ENCODE measurements at places on chromosomes 1 and 21.

- DNase-seq, result no peak
Observed at GRCh38 chr1:89710498-89711139, 77.7 kb downstream of the LRRC8C start.

DNA sequence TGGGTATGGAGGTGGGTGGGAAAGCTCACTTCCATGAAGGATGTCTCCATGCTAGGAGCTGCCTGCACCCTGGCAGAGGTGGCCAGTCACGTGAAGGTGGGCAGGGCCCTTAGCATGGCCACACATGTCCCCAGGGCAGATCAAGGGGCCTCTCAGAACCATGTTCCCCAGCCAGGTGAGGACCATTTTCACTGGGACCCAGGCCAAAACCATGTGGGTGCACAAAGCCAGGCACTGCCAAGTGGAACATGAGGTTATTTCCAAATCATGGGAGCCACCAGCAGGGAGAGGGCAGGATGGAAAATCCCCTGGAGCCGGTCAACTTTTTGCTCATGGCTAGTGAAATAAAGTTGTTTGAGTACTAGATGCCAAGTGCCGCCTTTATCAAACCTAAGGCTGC, 9.7 kb downstream of the ZNF692 start:
- no peak for DNase-seq

DNA sequence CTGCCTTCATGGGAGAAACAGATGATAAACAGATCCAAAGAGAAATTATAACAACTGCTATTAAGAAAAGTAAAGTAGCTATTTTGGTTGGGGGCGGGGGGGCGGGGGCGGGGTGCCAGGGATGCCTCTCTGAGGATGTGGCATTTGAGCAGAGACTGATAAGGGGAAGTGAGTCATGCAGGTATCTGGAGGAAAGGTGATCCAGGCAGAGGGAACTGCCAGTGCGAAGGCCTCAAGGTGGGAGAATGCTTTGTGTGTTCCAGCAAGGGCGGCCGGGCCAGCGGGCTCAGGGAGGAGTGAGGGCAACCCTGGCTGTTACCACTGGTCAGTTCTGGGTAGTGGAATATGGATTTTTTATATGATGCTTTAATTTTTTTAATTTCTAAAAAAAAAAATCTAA, 7.0 kb upstream of the TNFRSF1B start:
- peak; percentile 47 for DNase-seq

GRCh38 chr1:226216056-226216455, 7.4 kb upstream of the MIXL1 start:
- no peak for DNase-seq

GRCh38 chr1:81408419-81408818, 392.3 kb upstream of the ADGRL2 start:
- no peak for DNase-seq

DNA sequence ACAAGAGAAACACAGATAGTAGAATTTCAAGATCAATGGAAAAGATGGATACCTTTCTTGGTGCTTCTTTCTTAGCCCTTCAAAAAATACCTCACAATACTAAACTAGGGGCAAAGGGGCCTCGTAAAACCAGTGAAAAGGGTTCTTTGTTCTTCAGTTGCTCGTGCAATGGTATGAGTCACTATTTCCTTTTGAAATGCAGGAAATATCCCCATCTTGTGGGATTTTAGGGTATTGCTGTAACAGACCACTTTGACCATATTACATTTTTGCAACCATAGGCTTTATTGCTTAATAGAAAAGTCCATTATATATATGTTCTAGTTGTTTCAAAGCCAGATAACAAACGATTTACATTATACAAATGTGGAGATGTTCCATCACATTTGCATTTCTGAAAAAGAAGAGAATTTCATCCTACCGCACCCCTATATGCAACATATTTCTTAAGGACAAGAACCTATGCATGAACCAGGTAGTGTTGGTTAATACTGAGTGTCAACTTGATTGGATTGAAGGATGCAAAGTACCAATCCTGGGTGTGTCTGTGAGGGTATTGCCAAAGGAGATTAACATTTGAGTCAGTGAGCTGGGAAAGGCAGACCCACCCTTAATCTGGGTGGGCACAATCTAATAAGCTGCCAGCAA, 88.6 kb upstream of the PKN2 start:
- no peak for DNase-seq

DNA sequence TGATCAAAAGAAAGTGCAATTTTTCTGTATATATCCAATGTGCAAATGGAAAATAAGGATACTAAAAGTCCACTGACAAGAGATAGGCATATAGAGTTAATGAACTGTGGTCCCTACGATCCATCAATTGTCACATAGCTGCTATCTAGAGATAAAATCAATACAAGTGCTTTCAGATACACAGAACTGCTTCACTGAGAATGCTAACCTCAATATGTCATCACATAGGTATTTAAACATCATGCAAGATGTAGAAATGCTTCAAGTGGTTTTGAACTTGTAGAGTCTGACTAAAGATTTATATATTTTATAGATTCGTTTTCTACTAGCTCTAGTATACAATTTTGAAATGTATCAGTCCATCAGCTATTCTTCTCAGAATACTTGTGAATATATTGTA, 1604.7 kb downstream of the PLA2G4A start:
- no peak for DNase-seq

DNA sequence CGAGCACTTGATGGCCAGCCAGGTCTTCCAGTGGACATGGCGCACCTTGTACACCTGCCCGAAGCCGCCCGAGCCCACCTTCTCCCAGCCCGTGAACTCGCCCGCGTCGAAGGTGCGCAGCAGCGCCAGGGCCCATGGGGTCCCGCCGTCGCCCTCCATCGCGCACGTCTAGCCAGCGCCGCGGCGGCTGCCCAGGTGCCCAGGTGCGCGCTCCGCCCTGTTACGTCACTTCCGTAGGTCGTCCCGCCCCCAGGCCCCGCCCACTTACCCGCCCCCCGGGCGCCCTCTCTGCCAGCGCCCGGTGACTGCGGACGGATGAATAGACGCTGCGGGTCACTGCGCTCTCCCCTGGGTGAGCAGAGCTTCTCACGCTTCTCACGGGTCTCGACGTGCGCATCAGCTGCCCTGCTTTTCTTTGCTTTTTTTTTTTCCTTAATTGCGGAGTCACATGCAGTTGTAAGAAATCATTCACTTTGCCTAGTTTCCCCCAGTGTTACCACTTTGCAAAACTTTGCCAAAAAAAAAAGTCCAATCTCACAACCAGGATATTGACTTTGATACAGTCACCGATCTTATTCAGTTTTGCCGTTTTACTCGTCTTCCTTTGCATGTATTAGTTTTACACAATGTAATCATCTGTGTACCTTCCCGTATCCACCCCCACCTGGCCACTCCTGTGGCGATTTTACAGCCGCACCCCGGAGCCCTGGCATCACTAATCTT, at the start of gene RIPK4:
RIPK4 (minus strand) TSS at position 170 of the 723 bp plus-strand sequence; CDS start at position 159, 11 bp downstream.
- DNase-seq, result peak; percentile 55
